Activated CD4-positive, alpha-beta T cell treated with anti-CD3 and anti-CD28 coated beads, Interleukin-2, amount 50 U/mL, for 4 hours (primary cell): ENCODE measurements at places on chromosomes 7 and 10.

DNA sequence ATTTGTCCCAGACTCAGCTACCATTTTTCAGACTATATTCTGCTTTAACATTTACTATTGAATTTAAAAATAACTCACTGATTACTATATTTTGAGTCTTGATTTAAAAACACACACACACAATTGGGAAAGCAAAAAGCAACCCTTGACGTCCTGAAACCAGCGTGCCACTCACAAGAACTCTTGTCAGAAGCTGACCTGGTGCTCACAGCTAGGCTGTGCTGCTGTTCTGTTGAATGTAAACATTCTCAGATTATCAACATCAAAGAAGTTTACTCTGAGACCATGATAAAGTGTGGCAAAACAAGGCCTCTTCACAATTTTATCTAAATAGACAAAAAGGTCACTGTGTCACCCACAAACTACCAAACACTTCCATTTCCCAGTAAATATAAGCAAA, 62.6 kb upstream of the CACNA2D1 start:
- DNase-seq = no peak

DNA sequence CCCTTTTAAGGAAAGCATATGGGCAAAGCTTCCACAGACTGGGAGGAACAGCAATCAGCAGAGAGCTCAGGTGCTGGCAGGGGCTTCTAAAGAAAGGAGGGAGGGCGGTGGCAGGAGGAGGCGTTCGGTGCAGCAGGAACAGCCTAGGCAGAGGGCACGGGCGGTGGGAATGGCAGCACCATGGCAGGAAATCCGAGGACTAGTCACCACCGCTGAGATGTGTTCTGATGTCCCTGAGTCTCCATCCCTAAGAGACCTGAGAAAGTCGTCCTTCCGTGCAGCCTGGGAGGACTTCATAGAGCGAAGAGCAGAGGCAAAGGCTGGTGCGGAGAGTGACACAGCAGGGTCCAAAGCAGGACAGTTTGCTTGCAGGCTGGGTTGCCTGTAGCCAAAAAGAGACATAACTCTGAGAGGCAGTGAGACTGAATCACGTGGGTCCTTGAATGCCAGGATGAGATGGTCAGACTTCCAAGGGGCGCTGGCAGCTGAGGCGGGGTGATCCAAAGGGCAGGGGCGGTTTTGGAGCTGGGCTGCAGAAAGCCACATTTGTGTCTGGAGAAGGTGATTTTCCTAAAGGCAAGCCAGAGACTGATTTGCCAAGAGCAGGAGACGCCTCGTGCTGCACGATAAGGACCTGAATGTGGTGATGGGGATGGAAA, 35.8 kb upstream of the GRID1 start:
- no peak for DNase-seq

DNA sequence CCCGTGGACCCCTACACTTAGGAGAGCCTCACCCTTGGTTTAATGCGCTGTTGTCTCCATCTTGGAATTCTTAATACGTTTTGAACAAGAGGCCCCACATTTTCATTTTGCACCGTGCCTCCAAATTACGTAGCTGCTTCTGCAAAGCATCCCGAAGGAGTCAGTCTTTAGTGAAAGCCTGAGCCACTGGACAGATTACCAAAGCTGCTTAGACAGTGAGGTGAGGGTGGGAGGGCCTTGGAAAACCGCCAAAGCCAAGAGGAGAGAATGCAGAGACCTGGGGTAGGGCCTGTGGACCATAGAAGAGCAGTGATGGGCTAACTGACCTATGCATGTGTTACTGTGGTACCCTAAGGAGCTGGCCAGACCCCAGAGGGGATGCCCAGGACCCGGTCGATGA, 4.2 kb upstream of the TCAF1 start:
- DNase-seq = no peak

DNA sequence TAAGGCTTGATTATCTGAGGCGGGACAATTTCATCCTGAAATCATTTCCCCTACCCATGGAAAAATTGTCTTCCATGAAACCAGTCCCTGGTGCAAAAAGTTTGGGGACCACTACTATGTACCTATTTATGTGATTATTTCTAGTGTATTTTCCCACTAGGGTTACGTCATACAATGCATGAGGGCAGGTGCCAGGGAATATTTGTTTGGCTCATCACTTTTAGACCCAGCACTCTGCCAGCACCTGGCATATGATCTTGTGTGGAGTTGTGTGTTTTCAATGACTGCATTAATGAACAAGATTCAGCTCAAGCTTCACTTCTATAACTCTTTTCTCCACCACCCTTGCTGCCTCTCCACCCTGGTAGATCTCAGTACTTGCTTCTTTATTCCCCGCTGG, 73.3 kb upstream of the TNKS2 start:
- DNase-seq = no peak

- DNase-seq = no peak
These were observed 11.4 kb upstream of the MRPS16 start for GRCh38 chr10:73263693-73264347.

GRCh38 chr10:30094601-30095000, 35.2 kb upstream of the JCAD start:
- no peak for DNase-seq

GRCh38 chr7:2624293-2624886, 7.4 kb upstream of the TTYH3 start:
- DNase-seq = no peak

DNA sequence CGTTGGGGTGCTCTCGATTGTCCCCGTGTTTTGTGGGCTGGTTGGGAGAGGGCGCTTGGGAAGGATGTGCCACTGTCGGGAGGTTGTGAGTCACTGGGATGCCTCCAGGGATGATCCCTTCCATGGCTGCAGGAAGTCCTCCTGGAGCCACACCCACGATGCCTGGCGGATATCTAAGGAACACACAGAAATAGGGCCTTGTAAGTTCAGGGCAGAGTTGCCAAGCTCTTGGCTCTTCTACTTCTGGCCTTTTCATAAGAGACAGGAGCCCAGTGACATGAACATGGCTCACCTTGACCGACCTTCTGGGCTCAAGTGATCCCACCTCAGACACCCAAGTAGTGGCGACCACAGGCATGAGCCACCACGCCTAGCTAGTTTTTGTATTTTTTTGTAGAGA, 47.6 kb downstream of the ZRANB1 start:
- no peak for DNase-seq
